CD4-positive, alpha-beta T cell treated with Interleukin-15 for 1 hour (primary cell): ENCODE measurements at places on chromosomes 3 and 15.

- no peak for DNase-seq
Observed at GRCh38 chr3:55204417-55204816, 276.6 kb upstream of the LRTM1 start.

GRCh38 chr15:90087454-90088154 is 14.7 kb downstream of the IDH2 start:
- DNase-seq = no peak

DNA sequence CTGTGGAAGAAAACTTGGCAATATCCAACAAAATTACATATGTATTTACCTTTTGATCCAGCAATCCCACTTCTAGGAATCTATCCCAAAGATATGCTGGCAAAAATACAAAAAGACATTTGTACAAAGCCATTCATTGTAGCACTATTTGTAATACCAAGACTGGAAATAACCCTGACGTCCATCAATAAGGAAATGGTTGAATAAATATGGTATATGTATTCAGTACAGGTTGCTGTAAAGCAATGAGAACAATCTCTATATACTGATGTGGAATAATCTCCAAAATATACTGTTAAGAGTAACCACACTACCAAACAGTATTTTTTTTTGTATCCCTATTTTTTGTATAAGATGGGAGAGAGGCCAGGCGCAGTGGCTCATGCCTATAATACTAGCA is 64.8 kb upstream of the STIMATE start:
- DNase-seq = no peak

DNA sequence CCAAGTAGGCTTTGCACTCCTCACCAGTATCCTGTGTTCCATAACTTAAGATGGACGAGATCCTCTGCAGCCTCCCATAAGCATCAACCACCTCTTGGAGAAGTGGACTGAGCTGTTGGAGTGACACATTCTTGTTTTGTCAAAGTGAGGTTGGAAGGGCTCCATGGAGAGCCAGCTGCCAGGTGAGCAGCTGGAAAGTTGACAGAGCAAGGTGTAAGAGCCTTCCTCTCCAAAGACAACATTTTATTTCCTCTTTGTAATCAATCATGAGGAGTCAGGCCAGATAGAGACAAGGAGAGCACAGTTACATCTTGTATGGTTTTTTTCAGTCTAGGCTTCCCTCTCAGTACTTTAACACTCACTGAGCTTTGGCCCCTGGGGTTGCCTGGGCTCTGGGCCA is 5.1 kb downstream of the ABI3BP start:
- DNase-seq = no peak

DNA sequence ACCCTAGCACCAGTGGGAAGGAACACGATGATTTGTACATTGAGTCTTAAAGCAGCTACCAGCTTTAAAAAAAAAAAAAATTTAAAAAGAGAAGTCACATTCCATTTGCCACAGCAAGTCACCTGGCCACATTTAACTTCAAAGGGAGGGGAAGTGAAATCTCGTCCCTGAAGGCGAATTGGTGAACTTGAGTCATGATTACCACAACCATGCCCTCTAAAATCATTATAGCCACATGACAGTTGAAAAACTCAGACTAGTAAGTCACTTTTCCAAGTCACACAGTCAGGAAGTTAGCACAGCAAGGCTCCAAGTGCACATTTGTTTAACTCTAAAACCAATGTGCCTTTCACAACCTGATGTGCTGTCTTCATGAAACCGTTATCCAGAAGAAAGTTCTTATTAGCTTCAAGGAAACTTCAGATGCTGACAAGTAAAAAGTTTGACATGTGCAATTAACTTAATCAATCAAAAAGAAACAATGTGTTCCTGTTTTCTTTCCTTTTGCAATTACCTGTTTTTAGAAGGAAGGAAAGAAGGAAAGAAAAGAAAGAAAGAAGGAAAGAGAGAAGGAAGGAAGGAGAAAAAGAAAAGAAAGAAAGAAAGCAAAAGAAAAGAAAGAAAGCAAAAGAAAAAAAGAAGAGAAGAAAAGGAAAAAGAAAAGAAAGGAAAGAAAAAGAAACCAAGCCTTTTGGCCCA is 8.3 kb upstream of the THSD4 start:
- no peak for DNase-seq

- peak; percentile 56 for DNase-seq
Observed at GRCh38 chr3:52934630-52935530, 37.5 kb upstream of the STIMATE start.

- no peak for DNase-seq
Observed at GRCh38 chr3:142418926-142419592, 28.8 kb downstream of the XRN1 start.

GRCh38 chr3:196843435-196844110 is 24.1 kb upstream of the SENP5 start:
- no peak for DNase-seq
